IMR-90 (cell line): ENCODE measurements at places on chromosomes 7 and 10. TPM values are rescaled to one million over a fixed set of nuclear protein-coding genes. Genes with fewer than 3 reads are reported as not detected.

Gene MNX1
- not detected in 2 replicates for total RNA-seq

DNA sequence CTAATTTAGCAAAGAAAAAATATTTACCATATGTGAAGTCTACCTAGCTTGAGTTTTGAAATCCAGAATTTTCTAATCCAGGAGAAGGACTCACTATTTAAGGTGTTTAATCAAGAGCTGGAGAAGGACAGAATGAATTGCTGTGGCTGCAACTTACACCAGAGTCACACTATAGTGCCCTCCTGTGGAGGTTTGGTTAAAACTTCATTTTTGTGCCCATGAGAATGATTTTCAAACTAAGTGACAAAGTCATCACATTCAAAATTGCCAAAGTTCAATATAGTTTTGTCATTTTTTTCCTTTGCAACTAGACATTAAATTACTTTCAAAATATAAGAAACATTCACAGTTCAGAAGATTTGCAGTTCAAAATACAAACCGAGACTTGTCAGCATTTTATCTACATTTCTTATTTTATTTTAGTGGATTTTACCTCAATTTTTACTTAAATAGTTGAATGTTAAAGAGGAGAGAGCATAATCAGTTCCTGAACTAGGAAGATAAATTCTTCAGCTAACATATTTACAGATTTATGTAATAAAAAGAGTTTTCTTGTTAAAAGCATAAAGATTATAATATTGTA is 70.7 kb downstream of the CABCOCO1 start:
- H3K4me1 ChIP-seq = no peaks in the 10 kb centered on the region
- H3K4me3 ChIP-seq = no peak overlapping the region
- H3K27ac ChIP-seq = no peak overlapping the region

DNA sequence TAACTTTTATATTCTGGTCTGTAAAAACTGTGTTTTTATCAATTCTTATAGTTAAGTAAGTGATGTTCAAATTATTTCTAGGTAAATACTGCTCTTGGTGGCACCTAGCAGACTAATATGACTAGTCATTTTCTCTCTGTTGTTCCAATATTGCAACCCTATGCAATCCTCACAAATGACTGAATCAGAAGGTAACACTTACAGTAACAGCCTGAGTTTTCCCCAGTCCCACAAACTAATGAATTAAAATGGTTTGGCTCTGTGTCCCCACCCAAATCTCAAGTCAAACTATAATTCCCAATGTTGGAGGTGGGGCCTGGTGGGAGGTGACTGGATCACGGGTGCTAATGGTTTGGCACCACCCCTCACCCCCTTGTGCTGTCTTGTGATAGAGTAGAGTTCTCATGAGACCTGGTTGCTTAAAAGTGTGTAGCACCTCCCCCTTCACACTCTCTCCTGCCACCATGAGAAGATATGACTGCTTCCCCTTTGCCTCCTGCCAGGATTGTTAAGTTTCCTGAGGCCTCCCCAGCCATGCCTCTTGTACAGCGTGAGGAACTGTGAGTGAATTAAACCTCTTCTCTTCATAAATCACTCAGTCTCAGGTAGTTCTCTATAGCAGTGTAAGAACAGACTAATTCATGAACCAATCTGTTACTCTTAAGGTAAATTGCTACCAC is 43.5 kb downstream of the MTPN start:
- H3K27me3 ChIP-seq = no peaks in the 10 kb centered on the region
- no peak overlapping the region for H3K27ac ChIP-seq
- no peaks in the 10 kb centered on the region for H3K36me3 ChIP-seq
- DNase-seq = no peak
- no peak overlapping the region for H3K4me3 ChIP-seq
- H3K4me1 ChIP-seq = peaks cover 14% of the 10 kb centered on the region

DNA sequence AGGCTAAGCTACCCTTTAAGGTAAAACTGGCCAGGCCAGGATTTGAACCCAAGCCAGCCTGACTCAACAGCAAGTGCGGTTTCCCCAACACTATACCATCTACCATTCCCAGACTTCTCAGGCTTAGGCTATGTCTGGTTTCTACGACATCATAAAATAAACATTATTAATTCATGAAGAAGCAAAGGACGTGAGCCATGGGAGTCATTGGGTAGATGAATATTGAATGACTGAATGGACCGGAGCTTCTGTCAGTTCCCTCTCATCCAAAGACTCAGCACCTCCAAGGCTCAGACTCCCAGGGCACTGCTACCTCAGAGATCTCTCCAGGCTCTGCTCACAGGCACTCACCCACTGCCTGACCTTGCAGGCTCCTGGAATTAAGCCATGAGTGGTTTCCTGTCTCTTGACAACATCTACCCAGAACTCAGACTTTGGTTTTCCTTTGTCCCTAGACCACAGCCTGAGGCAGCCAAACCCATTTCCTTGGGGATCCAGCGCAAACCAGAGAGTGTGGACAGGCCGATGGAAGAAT is 64.6 kb upstream of the STEAP1B start:
- DNase-seq = peak; percentile 88
- H3K4me1 ChIP-seq = peaks cover 41% of the 10 kb centered on the region
- H3K27me3 ChIP-seq = no peaks in the 10 kb centered on the region
- peak overlapping the region; percentile 28; the same call in 1 of the 2 replicates for H3K27ac ChIP-seq

DNA sequence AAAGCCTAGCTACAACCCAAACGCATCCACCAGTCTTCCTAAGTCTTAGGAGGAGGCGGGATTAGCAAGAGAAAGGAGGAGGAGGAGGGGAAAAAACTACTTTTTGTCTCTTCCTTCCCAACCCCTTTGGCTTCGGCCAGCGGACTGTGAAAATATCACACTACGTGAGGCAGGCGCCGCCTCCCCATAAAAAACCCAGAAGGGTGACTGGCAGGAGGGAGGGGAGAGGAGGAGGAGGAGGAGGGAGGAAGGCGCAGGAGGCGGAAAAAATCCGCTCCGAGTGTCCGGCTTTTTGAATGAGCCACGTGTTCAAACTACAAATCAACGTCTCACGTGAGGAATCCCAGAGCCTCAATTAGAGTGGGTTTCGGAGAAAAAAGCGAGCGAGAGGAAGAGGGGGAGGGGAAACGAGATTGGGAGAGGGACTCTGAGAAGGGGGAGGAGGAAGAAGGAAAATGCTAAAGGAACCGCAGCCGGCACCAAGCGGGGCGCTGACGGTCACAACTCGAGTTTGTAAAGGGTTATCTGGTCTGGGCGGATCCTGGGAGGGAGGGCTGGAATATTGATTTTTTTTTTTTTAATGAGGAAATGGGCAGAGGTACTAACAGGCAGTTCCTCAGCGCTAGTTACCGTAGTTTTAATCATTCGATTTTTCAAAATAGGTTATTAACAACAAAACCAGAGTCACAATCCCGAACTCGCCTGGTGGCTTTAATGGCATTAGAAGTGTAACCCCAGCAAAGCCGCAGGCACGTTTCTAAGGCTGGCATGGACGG is at the start of gene IGF2BP3:
Gene IGF2BP3 (minus strand): TSS at position 162 of the 776 bp plus-strand sequence. CDS start 381 bp downstream, outside the sequence.
- no peaks in the 10 kb centered on the region for H3K36me3 ChIP-seq
- H3K27ac ChIP-seq = peak within 1 kb of the TSS; percentile 86
- DNase-seq = peak; percentile 96
- H3K27me3 ChIP-seq = no peaks in the 10 kb centered on the region
- peak within 1 kb of the TSS; percentile 57 for H3K4me3 ChIP-seq
